ENCODE measurements at places on chromosomes 2 and 18.

GRCh38 chr2:142531377-142531776 is 346.1 kb upstream of the KYNU start:
- DNase-seq: no peak

- DNase-seq: no peak
Observed at GRCh38 chr2:202423139-202423538, 47.0 kb downstream of the BMPR2 start.

DNA sequence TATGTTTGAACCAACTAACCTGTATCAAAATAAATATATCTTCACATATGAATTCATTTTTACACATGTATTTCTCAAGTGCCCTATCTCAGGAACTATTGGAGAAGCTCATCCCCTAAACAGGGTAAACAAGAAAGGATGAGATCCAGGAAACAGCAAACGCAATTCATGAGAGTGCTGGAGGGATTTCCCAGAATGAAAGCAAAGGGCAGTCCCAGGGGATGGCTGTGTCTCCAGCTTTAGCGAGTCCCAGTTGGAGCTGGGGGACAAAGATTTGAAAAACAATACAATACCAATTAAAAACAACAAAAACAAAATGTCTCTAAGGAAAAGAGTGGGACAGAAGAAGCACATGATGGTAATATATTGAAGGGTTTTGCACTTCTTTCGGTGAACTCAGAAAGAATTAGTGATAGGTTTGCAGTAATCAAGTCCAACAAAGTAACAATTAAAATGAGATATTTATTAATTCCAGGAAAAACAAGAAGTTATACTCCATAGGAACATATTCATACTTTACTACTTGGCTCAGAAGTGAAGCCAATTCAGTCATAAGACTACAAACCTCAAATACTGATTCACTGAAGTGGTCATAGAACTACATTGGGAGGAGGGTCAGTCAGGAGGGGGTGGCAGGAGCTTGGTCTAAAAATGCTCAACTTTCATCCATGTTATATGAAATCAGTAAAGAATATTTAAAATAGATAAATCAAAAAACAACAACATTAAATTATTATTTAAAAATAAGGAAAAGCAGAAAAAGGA is 73.1 kb upstream of the PDE1A start:
- no peak for DNase-seq

- no peak for DNase-seq
Observed at GRCh38 chr18:5998907-5999306, 103.6 kb upstream of the TMEM200C start.

GRCh38 chr2:46569766-46570165 is 90.4 kb downstream of the TMEM247 start:
- no peak for DNase-seq

DNA sequence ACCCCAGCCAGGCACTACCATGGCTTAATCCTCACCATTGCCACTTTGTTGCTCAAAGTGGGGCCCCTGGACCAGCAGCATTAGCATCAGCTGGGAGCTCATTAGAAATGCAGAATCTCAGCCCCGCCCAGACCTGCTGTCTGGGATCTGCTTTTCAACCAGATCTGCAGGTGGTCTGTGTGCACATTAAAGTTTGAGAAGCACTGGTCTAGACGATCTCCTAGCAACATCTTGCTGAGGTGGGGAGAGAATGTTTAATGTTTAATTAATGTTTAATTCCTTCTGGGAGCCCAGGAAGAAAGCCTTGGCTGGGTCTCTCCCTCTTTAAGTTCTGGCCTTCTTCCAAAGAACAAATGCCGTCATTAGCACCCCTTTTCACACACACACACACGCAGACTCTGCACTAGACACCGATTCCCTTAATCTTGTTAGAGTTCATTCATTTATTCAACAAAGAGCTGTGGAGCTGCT is 53.7 kb downstream of the EDAR start:
- DNase-seq: no peak

DNA sequence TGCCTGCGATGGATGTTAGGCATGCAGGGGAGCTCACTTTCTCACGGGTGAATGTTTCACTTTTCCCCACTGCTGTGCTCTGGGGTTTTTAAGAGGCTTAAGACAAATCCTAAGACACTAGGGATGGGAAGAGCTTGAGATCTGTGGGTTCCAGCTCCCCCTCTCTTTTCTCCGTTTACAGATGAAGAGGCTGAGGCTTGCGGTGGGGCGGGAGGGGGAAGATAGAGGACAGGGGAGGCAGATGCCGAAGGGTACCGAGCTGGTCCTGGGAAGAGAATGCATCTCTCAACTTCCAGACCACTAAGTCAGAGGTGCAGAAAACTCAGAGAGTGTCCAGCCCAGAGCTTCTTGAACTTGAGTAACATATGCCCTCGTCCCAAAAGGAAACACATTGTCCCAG is 8.2 kb upstream of the ATOH8 start:
- no peak for DNase-seq

DNA sequence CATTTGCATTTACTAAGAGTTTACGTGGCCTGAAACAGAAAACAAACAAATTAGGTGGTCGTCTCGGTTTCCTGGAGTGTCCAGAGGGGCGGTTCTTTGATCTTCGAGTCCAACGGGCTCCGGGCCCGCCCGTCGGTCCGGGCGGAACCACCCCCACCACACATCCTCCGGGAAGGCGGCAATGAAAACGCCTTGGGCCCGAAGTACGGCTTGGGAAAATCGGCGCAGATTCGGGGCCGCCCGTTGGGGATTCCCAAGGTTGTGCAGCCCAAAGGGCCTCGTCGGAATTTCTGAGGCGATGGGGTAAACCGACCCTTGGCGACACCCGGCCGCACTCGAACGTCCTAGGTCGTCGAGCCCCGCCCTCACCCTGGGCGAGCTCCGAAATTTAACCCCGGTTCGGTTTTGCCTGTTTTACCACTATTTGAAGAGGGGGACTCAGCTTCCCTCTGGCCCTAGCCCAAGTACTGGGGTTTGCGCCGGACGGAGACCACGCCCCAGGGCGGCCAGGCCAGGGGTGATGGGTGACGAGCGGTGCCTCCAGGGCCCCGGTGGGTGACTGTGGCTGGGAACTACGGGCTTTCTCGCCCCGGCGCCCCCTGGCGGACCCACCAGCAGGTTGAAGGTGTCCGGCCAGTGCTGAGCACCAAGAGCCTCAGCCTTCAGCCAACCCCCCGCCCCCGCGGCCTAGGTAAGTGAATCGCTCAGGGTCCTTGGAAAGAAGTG is 1.9 kb upstream of the CFAP53 start:
- DNase-seq: peak; percentile 59

- DNase-seq: no peak
Observed at GRCh38 chr18:75047240-75047961, 161.5 kb downstream of the PTGR3 start.

- DNase-seq: peak; percentile 61
Observed at GRCh38 chr2:159996792-159997546, 65.4 kb downstream of the PLA2R1 start.

GRCh38 chr2:161369311-161369710 is 46.8 kb upstream of the TBR1 start:
- no peak for DNase-seq

DNA sequence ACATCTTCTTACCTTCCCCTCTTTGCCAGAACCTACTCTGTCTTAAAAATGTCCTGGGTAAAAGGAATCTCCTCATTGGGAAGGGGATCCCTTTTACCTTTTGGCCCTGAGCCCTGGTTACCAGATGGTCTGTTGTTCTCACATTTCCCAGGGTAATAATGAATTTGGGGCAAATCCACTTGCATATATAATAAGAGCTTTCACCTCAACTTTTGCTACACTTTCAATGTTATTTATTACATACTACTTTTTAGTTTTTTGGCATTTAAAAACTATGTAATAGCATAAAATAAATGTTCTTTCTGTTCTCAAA is 15.0 kb downstream of the CERS6 start:
- no peak for DNase-seq

DNA sequence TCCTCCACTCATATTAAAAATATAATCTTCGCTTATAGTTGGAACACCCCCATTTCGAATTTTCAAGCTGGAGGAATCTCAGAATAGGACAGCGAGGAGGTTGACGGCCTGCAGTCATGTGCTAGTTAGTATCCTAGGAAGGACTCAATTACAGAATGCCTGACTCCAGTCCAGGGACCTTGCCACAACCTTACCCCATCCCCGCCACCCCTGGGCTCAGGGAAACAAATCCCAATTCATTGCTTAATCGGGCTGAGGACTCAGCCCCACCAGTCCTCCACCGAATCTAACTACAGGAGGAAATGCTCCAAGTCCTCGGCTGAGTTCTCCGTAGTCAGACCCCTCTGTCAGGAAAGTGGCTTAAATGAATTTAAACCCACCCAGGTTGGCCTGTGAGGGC is 31.7 kb upstream of the ZBTB7C start:
- no peak for DNase-seq

GRCh38 chr2:202429164-202429980 is 53.2 kb downstream of the BMPR2 start:
- peak; percentile 81 for DNase-seq

- no peak for DNase-seq
Observed at GRCh38 chr2:130744287-130745117, 10.8 kb upstream of the AMER3 start.

- DNase-seq: no peak
Observed at GRCh38 chr2:15822151-15823044, 118.0 kb upstream of the MYCN start.

DNA sequence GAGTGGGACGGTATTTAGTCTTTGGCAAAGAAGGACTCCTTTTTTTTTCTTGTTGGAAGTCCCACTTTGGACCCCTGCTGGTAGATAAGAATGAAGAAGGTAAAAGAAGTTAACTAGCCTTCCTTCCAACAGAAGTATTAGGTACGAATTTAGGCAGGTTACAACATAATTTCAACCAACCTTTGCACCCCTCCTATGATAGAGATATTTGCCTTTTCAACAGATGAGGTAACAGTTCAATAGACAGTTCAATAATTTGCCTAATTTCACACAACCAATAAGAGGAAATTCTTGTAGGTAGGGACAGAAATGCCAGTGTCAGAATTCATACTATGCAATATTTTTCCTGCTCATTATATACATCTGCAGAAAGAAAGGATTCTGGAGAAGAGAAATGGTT is 100.8 kb downstream of the CCDC141 start:
- no peak for DNase-seq

DNA sequence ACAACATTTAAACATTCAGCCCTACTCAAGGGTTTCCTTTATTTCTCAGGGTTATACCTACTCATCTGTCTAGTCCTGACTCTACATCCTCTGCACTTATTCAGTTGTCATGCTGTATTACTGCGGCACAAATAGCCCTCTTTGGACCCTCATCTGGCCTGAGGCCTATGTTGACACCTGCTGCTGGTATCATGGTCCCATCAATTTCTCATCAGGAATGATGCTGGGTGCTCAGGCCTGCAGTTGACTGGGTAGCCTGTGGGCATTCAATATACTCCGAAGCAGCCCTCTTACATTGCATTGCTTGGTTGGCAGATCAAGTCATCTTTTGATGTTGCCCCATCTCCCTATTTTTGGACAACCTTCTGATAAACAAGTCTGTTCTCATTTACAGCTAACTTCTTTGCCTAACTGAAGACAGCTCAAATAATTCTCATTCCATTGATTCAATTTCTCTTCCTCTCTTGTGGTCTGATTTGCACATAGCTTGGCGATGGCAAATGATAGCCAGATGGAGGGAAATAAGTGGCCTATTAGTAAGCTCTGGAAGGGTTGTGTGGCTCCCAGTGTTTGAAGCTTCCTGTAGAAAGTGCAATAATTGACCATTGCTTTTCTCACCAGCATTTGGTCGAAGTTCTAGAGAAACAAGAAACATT is 19.1 kb upstream of the MC4R start:
- DNase-seq: peak; percentile 50

- DNase-seq: no peak
Observed at GRCh38 chr2:29055601-29056000, 18.7 kb downstream of the PCARE start.

GRCh38 chr18:58417752-58418151 is 211.1 kb downstream of the ALPK2 start:
- no peak for DNase-seq

DNA sequence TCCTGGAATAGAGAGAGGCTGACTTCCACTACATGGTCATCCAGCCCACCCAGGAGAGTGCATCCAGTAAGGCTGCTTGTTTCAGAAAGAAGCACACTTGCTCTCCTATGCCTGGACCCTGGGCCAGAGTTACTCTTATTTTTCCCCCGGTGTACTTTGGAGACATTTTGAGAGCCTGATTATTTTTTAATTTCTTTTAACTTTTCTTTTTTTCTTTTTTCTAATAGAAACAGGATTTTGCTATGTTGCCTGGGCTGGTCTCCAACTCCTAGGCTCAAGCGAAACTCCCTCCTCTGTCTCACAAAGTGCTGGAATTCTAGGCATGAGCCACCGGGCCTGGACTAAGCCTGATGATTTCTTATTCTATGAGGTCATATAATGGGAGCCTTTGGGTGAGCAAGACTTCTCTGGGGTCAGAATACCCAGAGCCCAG is 62.2 kb downstream of the RPL37A start:
- DNase-seq: peak; percentile 94

GRCh38 chr2:224970311-224970710 is 72.0 kb downstream of the DOCK10 start:
- no peak for DNase-seq

DNA sequence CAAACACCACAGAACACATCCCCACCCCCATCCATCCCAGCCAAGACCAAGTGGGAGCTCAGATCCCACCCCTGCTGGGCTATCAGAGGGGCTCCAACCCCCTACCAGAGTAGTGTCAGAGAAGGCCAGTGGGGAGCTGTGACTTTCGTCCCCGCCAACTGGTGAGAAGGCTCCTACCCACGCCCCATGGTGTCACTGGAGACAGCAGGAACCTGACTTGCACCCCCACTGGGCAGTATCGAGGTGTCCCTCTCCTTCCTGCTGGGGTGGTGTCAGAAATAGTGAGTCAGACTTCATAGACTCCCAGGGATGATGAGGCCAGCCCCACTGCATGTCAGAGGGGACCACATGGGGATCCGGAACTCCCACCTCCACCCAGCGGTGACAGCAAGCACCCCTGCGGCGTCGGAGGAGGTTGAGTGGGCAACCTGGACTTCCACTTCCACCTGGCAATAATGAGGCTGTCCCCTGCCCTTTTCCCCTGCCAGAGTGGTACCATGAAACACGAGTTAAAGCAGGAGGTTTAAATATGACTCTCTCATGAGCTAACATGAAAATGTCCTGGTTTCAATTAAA is 106.7 kb downstream of the CTIF start:
- DNase-seq: no peak

DNA sequence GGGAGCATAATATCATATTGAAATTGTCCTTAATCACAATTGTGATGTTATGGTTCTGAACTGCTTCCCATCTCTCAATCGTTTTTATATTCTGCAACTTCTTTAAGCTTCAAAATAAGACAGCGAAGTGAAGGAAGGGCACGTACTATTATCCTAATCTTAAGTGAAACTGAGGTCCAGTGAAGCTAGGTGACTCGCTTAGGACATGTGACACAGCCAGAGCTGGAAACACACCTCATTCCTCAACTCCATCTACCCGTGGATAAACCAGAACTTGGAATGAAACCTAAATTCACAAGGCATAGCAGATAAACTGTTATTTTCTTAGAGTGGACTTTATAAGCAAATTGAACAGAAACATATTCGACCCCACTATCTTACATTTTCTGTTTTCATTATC is 191.2 kb upstream of the PXDN start:
- no peak for DNase-seq

All from fibroblast of skin of back (primary cell).